ENCODE measurements at places on chromosomes 6 and 20. TPM values are rescaled to one million over a fixed set of nuclear protein-coding genes. Genes with fewer than 3 reads are reported as not detected.

DNA sequence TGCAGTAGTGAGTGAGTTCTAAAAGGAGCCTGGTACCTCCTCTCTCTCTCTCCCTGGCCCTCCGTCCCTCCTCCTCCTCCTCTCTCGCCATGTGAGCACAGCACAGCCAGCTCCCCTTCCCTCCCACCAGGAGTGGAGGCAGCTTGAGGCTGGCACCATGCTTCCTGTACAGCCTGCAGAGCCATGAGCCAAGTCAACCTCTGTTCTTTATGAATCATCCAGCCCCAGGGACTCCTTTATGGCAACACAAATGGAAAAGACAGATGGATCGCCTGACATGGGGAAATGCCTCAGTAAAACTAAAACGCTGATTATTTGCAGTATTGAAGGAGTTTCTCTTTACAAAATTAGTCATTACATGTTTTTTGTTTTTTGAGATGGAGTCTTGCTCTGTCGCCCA lies 233.7 kb upstream of the ARID1B start:
- DNase-seq = no peak

The GGT7 gene
- 7.0 TPM for total RNA-seq

The SLC22A23 gene
- total RNA-seq = 11.8 TPM

DNA sequence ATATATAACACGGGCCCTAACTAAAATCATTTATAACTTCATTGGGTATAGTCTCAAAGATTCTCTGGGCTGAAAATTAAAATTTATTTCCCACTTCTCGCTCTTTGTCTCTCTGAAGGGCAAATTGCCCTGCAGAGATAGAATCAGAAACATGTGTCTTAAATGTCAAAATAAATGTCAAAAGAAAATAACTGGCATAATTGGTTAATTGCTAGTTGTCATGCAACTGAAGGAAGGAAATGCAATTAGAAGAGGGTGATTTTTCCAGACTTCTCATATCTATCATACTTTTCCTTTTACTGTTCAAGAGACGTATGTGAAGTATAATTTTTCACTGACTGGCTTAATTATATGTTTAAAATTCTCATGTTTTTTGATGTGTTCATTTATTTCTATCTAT lies 80.3 kb upstream of the HMGCLL1 start:
- DNase-seq = no peak

DNA sequence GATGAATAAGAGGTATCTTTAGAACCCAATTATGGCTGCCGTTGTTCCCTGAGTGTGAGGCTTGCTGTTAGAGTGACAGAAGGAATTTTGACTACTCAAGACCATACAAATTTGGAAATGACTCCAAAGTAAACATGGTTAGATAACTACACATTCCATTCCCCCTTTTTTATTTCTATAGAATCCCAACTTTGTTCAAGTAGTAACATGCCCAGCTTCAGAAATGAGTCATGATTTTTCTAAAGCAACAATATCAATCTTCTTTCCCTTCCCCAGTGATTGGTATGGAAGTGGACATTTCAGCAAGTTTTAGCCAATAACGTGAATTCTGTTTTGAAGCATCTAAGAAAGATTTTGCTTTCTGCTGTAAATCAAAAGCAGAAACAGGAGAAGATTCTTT lies 37.8 kb downstream of the HCRTR2 start:
- DNase-seq = no peak

The PRDM13 gene
- not detected for total RNA-seq
